ENCODE measurements at places on chromosomes 7 and 10. TPM values are rescaled to one million over a fixed set of nuclear protein-coding genes. Genes with fewer than 3 reads are reported as not detected.

The ZNF716 gene
- total RNA-seq, result not detected

GRCh38 chr7:24705461-24705954 lies 51.8 kb downstream of the GSDME start:
- no peak for DNase-seq

- DNase-seq, result no peak
These were observed 70.4 kb downstream of the CDH23 start for GRCh38 chr10:71467161-71467560.

GRCh38 chr7:90625562-90625961 lies 29.4 kb downstream of the CDK14 start:
- peak; percentile 61 for DNase-seq

DNA sequence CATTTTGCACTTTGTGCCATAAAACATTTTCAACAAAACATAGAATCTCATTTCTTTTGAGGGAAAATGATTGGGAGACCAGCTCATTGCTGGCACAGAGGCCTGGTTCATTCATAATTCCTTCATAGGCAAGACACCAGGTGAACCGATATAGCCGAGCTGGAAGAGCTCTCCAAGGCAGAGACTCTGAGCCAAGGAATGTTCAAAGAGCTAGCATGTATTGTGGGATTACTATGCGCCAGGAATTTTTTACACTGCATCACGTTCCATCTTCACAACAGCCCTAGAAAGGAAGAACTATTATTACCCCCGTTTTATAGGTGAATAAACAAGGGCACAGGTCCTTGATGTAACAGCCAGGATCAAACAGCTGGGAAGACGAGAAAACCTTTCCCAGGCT lies 2.1 kb upstream of the IL6 start:
- no peak for DNase-seq
